ENCODE measurements at places on chromosomes 2 and 18.

DNA sequence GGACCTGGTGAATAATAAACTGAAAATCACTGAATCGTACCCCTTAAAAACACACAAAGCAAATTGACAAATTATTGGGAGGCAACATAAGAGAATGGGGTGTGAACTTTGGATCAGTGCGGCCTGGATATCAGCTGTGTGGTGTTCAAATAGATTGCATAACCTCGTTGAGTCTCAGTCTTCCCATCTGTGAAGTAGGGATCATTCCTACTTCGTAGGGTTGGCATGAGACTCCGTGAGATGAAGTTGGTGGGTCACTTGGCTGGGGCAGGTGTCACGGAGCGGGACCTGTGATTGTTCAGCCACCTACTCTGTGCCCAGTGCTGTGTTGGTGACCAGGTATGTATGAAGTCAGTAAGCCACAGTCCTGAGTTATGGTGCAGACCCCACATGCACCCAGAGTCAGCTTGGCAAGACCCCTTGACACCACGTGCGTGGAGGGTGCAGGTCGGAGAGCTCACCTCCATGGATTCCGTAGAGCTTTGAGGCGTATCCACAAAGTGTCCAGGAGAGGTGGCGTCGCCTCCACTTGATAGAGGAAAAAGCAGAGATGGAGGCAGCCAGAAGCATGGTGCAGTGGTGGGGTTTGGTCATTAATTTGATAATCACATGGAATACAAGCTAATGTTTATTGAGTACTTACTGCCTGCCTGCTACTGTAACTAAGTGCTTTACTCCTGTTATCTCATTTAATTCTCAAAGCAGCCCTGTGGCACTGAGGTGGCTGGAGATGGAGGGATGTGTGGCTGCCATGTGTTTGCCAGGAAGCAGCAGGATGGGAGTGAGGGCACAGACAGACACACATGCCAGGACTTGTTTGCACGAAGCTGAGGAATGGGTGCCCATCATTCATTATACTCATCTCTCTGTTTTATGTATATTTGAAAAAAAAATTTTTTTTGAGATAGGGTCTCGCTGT is 35.8 kb downstream of the HPCAL1 start:
- no peak for DNase-seq

DNA sequence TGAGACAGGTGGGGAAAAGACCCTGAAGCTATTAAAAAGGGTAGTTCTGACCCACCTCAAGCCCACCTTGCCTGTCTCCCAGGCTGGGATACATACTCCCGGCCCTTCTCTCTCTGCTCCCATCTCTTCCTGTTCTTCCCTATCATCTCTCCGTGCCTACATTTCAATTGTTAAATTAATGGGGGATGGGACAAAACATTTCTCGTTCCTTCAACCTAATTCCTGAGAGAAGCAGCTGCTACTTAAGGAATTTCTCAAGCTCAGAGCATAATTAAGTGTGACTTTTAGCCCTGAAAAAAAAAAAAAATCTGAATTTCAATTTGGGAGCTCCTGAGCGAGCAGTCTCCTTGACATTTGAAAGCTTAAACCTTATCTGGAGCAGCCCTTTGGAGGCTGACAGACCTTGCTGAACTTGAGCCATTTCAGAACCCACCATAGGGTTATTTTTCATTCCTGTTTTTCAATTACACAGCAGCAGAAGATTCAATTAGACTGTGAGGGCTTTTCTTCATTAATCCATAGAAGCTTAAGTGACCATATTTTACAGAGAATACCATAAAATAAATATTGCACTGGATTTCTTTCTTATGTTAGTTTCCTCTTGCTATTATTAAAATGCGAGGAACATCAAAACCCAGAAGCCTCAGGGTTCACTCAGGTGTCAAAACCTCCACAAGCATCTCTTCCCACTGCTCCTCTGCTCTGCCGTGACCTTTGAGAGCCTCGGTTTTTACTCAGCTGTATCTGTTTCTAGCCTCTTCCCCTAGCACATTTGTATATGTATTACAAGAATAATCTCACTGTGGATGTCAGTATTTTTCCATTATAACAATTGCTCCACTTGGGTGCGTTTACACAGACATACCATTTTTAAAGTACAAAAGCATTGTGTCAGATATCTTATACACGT is 125.7 kb downstream of the B3GNT2 start:
- DNase-seq = no peak

DNA sequence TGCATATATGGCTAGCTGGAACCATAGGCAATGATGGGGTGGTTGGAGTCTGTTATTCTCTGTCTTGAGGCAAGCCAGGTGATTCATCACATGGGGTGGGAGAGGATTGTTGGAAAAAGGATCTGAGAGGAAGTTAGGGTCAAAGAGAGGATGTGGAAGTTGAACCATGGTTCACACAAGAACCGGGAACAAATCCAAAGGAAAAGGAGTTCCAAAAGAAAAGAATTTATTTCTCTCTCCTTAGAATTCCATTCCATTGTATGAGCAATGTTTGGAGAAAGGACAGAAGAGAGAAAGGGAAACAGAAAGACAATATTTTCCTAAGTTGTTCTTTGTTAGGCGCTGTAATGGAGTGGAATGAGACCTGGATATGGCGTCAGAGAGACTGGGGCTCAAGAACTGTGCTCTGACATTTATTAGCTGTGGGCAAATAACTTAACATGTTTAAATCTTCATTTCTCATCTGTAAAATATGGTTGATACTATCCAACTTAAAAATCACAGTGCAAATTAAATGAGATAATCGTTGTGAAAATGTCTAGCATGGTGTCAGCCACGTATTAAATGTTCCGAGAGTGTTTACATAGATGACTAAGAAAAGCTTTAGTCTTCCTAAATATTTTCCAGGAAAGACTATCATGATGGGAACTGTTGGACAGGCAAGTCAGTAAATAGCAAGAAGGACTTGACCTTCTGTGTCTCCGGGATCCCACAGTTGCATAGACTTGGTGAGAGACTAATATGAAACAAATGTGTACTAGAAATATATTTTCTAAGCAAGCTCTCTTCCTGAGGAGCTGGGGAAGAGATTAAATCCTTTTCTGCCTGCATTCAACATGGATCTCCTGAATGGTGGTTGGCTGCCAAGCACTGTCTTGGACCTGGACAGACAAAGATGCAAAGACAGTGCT is 71.4 kb downstream of the TRIB2 start:
- DNase-seq = no peak

DNA sequence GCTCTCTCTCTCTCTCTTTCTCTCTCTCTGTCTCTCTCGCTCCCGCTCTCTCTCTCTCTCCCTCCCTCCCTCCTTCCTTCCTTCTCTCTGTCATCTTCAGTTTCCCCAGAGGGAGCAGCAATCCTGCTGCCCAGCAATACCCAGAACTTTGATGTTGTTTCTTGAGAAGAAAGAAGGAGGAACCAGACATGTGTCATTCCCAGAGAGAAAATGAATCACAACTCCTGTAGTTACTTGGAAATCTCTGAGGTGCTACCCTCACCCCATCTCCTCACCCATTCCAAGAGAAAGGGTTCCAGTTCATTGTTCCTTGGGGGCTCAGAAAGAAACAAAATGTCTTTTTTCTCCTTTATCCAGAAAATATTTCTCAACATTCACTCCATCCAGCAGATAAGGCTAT is 449.1 kb downstream of the TNS1 start:
- DNase-seq = no peak

GRCh38 chr2:48034295-48034694 is 128.0 kb upstream of the FBXO11 start:
- no peak for DNase-seq

DNA sequence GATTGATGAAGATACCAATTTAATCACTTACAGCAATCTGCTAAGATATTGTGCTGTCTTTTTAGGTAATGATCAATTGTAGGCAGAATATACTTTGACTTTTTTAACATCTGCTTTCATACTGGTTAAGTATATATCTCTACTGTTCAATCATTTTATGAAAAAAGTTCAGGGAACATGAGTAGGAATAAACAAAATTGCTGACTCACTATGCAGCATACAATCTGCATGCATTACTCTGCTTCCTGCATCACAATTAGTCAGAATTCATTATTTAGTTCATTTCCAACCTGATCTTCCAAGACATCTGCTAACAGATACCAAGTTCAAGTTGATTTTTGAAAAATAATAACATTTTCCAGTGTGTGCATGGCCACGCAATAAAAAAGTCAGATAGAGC is 1430.4 kb upstream of the LRRTM1 start:
- DNase-seq = no peak

GRCh38 chr2:38037757-38038621 is 38.0 kb downstream of the CYP1B1 start:
- DNase-seq = peak; percentile 37

DNA sequence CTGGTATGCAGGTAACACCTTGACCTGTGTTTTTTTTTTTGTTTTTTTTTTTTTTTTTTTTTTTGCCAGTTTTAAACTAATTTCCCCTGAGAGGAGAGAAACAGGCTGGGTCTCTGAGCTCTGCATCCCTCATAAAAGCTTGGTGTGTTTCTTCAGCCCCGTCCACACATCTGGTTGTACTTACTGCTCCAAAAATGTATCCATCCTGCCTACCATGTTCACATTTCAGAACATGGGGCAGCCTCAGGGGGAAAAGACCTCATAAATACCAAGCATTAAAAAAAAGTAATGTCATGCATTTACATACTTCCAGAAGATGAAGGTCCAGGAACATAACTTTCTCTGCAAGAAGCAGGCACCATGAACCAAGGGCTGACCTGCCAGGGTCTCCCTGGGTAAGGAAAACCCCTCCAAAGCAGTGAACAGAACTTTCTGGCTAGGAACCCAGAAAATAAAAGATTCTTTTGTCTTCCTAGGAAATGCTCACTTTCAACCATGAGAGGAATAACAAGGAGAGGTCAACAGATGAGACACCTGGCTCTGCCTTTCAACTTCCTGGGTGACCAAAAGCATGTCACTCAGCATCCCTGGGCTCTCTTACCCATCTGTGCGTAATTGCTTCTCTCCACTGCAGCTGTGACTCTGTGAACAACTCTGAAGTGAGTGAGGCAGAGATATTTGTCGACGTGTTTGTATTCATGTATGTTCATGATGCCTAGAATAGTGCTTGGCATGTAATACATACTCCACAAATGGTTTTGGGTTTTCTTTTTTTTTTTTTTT is 118.6 kb downstream of the MCFD2 start:
- DNase-seq = no peak

GRCh38 chr2:19000776-19001175 is 357.6 kb downstream of the OSR1 start:
- DNase-seq = no peak

- DNase-seq = no peak
These were observed 22.6 kb downstream of the EIF4E2 start for GRCh38 chr2:232573042-232573441.

DNA sequence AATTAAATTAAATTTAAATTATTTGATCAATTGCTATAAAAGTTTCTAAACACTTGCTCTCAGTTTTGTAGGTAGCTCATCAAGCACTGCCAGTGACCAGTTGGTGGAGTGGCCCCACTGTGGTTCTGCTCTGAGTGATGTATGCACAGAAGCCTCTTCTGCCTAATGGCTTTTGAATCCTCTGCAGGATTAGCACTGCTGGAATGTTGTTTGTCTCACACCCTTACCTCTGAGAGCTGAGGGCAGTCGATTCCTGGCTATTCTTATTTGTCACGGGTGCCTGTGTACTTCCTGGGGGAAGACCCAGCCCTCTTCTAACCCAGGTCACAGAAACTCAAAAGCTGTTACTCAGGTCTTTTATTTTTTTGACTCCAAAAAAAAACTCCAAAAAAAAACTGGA is 9.5 kb downstream of the CAPN14 start:
- no peak for DNase-seq

DNA sequence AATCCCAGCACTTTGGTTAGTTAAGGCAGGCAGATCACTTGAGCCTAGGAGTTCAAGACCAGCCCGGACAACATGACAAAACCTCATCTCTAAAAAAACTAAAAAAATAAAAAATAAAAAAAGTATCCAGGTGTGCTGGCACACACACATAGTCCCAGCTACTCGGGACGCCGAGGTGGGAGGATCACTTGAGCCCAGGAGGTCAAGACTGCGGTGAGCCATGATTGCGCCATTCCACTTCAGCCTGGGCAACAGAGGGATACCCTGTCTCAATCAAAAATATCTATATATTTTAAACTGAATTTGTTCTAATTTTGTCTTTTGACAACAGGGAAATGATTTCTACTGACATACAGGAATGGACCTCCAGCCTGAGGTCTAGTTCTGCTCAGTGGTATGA is 73.3 kb upstream of the MBOAT2 start:
- no peak for DNase-seq

DNA sequence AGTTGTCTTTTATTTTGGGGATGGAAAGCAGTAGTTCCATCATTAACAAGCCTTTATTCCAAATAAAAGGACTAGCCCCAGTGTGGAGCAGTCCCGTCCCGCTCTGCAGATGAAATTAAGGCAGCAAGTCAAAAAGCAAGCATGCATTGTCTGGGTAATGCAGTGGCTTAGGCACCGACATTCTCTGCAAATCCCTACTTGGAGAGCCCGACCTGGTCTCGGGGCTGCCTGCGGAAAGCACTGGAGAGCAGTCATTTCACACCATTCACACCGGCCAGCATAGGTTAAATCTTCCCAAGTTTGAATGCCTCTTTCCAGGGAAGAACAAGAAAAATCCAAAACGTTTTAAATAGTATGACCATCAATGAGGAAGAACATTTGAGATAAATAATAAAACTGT is 24.4 kb upstream of the RAB12 start:
- DNase-seq = no peak

- no peak for DNase-seq
These were observed 44.6 kb downstream of the MRO start for GRCh38 chr18:50775207-50775606.

DNA sequence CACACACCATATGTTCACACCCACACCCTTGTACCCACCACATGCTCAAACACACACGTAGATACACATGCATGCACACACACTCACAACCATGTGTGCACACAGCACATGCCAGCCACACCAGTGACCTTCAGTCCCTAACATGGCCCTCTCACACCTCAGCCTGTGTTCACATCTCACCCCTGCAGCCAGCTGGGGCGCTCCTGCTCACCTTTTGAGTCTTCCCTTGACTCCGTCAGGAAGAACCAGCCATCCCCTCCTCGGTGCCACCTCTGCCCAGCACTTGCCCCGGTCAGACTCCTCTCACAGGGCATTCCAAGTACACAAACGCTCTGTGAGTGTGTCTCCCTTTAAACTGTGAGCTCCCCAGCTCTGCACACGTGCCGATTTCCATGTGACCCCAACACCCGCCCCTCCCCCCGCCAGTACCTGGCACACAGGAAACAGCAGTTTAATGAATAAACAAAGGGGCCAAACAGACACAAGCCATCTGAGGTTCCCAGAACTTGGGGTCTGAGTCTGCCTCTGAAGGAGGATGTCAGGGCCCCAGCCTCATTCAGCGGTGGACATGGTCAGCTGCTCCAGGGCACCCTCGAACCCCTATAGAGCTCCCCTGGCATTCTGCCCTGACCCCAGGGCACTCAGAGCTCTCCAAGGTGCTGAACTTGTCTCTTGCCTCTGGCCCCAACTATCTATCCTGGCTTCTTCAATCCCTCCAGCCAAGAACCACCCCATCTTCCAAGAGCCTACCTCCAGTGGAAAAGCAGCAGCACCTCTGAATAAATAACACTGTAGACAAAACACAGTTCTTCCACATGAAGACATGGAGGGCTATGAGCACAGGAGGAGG is 252.9 kb downstream of the ATAD2B start:
- DNase-seq = peak; percentile 55

- DNase-seq = no peak
These were observed 37.1 kb upstream of the DARS1 start for GRCh38 chr2:136022396-136023146.

GRCh38 chr2:196103626-196104025 is 35.0 kb upstream of the DNAH7 start:
- no peak for DNase-seq

GRCh38 chr2:113238871-113239839 is 39.6 kb downstream of the PAX8 start:
- DNase-seq = no peak
